ENCODE measurements at places on chromosomes 13 and 19.

DNA sequence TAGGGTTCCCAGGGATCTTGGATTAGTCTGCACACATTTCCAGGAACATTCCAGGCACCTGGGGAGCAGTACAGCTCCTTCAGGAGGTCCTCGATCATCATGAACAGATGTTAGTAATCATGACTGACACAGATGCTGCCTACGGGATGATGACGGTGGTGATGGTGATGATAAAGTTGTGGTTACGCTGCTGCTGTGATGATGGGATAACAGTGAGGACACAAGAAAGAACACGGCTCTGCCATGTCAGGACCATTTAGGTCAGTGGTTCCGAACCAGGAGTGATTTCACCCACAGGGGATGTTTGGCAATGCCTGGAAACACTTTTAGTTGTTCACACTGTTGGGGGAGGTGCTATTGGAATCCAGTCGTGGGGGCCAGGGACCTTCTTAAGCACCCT is 1193.0 kb downstream of the UQCRFS1 start:
- no peak for DNase-seq

DNA sequence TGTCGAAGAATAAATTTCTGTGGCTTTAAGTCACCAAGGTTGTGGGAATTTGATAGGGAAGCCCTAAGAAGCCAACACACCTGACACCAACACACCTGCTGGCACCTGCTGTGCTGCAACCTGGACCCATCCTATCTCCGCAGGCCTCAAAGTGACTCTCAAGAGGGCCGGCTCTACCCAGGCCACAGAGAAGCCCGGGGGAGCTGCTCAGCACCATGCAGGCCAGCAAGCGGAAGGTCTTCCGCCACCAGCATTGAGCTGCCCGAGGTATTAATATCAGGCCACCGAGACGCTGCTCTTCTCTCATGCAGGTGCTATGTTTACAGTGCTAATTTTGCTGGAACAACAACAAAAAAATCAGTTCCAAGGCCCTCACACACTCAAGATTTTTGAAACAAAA is 32.2 kb upstream of the CD33 start:
- DNase-seq, result no peak

DNA sequence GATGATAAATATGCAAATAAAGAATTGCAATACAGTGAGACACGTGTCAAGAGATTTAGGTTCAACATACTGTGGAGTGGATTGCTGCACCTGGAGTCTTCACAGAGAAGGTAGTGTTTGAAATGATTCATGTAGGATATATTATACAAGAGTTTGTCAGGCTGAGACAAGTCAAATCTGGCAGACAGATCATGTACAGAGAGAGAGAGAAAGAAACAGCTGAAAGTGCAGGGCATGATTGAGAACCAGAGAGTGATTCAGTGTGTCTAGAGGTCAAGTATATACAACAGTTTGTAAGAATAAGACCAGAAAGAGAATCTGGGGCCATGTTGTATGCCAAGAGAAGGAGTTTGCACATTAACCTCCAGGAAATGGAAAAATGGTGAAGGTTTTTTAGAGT is 2.1 kb upstream of the VWA8 start:
- no peak for DNase-seq

DNA sequence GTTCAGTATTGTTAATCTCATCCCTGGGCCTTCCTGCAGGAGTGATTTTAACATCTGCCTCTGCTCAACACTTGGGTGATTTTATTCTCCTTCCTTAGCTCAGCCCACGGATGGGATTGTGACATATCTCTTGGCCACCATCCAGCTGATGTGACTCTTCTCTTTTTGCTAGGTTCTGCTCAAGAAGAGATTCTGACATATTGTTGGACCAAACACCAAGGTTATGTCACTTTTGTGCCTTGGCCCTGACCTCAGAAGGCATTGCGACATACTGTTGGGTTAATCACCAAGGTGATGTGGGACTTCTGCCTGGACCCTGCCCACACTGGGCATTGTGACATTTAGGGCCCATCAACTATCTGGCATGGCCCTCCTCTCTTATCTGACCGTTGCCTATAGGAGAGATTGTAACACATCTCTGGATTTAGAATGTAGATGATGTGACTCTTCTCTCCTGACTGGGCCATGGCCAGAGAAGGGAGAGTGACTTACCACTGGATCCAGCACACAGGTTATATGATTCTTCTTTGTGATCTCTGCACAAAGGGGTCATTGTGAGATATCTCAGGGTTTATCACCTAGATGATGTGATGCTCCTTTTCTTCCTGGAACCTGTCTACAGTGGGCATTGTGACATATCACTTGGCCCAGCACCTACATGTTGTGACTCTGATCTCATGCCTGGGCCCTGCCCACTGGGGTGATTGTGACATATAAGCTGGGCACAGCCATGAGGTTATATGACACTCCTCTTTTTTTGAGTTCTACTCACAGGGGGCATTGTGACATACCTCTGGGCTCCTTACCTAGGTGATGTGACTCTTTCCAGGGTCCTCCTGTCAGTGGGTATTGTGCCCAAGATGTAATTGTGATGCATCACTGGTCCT is 88.8 kb downstream of the ZNF429 start:
- DNase-seq, result peak; percentile 41

DNA sequence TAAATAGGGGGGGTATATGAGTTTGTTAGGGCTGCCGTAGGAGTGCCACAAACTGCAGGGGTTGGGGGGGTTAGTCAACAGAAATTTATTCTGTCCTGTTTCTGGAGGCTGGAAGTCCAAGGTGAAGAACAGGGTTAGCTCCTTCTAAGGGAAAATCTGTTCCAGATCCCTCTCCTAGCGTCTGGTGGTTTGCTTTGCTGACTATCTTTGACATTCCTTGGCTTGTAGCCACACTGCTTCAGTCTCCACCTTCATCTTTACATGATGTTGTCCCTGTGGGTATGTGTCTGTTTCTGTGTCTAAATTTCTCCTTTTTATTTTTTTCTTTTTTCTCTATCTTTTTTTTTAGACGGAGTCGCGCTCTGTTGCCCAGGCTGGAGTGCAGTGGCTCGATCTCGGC is 8.1 kb upstream of the ICAM1 start:
- DNase-seq, result no peak

GRCh38 chr19:5676772-5677105 is 3.6 kb downstream of the MICOS13 start:
- DNase-seq, result no peak

GRCh38 chr13:31896427-31896826 is 135.1 kb upstream of the FRY start:
- no peak for DNase-seq

GRCh38 chr13:29439601-29440388 is 155.7 kb downstream of the SLC7A1 start:
- DNase-seq, result no peak

GRCh38 chr19:5695649-5696195 is 5.6 kb downstream of the RPL36 start:
- DNase-seq, result no peak

DNA sequence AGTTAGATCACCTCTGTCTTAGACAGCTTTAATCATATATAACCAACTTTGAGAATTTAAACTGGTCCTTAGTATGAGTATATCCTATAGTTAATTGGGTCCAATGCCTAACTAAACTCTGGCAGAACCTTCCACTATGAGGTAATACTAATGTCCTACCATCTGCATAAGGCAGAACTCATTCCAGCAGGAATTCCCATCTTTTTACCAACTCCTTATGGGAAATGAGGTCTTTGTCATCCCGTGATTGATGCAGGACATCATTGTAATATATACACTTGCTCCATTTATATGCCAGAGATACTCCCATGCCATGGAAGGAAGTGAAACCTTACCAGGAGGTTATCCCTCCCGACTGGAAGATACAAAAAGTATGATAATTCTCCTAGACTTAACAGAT is 2.8 kb downstream of the KCTD4 start:
- no peak for DNase-seq

- DNase-seq, result peak; percentile 82
These were observed at the start of gene TPM4 for GRCh38 chr19:16076154-16076957. Gene TPM4, plus strand, starts transcription at chr19:16076495. Its CDS starts 71 bp downstream, at chr19:16076566.

GRCh38 chr19:33175156-33175782 is 18.9 kb upstream of the LRP3 start:
- no peak for DNase-seq

DNA sequence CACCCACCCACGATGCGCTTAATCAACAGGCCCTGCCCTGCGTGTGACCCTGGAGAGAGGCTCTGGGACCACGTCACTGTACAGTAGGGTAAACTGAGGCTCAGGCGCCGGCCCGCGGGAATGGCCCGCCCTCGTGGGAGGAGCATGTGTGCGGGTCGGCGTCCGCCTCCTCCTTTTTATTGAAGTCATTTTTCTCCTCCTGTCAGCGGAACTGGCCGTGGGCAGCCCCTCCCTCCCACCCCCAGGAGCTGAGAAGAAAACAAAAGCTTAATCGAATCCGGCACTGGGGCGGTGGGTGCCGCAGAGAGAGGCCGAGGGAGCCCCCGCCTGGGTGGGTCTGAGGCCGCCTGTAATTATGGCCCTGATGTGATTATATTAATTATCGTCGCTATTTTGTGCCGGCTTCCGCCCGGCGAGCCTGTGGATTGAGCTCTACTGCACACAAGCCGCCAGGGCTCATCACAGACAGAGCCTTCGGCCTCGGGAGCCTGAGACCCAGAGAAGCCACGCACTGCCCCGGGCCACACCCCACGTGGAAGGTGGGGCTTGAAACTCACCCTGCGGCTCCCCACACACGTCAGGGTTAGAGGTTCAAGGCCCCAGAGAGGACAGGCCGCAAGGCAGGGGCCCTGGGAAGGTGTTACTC is 7.0 kb downstream of the C2CD4C start:
- DNase-seq, result peak; percentile 50

- no peak for DNase-seq
These were observed 108.3 kb downstream of the SLITRK1 start for GRCh38 chr13:83773961-83774360.

DNA sequence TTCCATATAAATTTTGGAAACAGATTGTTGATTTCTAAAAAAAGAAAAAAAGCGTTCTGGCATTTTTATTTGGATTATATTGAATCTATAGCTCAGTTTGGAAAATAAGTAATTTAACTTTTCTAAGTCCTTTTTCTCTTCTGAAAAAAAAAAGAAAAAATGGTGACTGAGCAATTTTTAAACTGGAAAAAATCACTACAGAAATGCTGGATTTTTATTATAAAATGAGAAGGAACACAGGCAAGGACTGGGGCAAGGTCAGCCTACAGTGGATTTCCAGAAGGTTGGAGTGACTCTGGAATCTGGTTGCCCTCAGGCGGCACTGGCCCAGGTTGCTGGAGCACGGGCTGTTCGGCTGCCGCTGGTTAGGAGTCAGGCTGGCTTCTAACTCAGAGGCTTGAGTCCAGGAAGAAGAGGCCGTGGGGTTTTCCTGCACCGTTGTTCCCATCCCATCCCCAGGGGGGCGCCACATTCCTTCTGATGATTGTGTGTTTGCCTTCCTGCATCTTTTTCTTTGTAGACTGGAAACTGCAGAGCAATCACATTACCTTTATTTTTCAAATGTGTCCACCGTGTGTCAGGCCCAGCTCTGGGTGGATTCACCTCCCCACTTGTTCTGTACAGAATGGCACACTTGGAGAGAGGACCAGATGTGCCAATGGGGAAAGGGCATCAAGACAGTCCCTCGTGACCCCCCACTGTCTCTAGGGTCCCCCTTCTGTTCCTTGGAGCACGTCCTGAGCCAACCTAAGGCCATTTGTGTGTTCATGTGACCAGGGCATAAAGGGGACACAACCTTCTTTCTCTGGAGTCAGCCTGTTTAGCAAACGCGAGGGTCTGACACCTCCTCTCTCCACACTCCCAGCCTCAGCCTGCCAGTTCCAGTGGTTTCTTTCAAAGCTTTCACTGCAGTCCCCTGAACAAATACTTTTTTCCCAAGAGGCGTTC is 44.5 kb upstream of the GTF3A start:
- DNase-seq, result peak; percentile 57

DNA sequence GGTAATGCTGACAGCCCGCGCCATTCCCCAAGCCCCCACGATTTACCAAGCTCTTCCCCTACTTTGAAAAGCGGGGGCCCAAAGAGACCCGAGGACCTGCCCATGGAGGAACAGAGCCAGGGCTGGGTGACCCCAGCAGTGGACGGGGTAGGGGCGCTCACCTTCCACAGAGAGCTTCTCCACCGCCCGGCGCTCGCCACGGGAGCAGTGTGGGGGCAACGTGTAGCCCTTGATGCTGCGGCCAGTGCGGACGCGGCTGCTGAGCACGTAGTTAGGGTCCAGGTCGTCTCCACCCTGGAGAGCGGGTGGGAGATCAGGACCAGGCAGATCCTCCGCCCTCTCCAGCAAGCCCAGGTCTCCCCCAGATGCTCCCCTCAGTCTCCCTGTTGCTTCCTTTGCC is 7.4 kb downstream of the CKM start:
- no peak for DNase-seq

DNA sequence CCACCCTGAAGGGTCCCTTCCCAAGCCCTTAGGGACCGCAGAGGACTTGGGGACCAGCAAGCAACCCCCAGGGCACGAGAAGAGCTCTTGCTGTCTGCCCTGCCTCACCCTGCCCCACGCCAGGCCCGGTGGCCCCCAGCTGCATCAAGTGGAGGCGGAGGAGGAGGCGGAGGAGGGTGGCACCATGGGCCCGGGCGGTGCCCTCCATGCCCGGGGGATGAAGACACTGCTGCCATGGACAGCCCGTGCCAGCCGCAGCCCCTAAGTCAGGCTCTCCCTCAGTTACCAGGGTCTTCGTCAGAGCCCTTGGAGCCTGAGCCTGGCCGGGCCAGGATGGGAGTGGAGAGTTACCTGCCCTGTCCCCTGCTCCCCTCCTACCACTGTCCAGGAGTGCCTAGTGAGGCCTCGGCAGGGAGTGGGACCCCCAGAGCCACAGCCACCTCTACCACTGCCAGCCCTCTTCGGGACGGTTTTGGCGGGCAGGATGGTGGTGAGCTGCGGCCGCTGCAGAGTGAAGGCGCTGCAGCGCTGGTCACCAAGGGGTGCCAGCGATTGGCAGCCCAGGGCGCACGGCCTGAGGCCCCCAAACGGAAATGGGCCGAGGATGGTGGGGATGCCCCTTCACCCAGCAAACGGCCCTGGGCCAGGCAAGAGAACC is 1.5 kb downstream of the EGLN2 start:
- no peak for DNase-seq

DNA sequence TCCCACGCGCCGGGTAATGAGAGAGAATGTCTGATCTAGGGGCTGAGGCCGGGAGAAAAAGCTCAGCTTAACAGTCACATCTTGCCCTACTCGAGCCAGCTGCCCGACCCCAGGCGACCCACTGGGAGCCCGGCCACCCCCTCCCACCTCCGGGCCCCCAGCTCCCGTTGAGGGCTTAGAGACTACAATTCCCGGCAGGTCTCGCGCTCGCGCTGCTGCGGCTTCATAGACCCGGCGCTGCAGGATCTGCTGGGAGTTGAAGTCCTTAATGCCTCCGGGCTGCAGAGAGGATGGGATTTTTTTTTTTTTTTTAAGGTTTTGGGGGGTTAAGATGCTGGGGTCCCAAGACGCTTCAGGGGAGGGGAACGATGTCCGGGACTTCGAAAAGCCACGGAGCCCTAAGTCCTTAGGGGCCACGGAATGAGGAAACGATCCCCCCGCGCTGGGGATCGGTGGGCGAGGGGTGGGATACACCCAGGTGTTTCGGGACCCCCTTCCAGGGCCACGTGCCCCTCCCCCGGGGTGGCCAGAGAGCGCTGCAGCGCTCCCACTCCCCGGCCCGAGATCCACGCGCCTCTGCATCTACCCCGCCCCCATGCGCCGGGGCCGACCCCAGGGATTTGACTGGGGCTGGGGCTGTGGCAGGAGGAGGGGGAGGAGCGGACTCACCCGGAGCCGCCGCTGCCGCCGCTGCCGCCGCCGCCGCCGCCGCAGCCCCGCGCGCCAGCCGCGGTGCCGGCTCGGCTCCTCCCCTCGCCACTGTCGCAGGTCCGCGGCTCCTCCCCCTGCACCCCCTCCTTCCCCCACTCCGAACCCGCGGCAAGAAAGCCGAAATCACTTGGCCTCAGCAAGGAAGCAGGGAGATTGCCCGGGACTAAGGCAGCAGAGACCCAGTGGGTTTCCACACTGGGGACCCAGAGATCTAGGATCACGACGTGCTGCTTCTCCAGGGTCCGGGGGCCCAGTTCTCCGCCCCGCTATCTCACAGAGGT is at the start of gene SYT3:
Gene SYT3 (minus strand): TSS at position 761 of the 992 bp plus-strand sequence. CDS start 2,470 bp downstream, outside the sequence.
- peak; percentile 95 for DNase-seq
